ENCODE measurements at places on chromosomes 1 and 21. TPM values are rescaled to one million over a fixed set of nuclear protein-coding genes. Genes with fewer than 3 reads are reported as not detected.
A peak's percentile ranks its signal among the peaks of the same experiment; 100 is the strongest.

DNA sequence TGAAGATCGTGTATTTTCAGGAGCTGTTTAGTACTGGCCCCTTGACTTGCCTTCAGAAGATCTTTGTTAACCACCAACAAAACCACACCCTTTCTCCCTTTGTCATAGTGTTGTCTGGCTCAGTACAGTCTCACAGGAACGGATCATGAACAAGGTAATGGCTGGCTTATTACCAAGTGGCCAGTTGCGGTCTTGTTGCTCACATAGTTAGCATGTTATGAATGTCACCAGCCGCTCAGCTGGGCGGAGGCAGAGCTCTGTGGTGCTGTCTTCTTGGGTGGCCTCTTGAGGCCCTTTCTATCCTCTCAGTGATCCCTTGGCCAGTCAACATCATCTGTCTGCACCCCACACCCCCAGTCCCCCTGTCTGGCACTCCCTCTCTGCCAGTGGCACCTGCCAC is 21.4 kb downstream of the CNIH3 start:
- no peak for DNase-seq

The OXCT2 gene
- 0.77 TPM for total RNA-seq

DNA sequence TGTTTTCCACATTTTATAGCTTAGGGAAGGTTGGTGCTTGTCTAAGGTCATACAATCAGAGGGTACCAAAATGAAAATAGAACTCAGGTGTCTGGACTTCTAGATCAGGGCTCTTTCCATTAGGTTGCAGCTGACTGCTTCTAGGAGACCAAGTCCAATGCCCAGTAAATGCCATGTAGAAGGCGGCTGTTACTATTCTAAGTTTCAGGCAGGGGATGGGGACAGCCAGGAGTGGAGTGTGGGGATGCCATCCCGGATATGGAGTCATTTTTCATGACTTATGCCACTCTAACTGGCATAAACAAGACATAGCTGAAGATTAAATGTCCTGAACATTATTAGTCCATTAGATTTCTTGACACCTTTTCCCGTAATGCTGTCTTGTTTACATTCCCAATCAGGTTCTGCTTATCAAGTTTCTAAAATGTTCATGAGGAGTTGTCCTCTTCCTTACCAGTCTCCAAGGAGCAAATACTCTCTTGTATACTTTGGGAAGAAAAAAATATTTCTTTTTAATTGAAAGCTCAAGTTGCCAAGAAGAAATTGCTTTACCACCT is 31.5 kb downstream of the XCL1 start:
- DNase-seq, result no peak

The TSPAN2 gene
- total RNA-seq, result 2.1 TPM

The HPCAL4 gene
- 0.16 TPM for total RNA-seq

- peak; percentile 81 for DNase-seq
These were observed 61.1 kb downstream of the SDC3 start for GRCh38 chr1:30847358-30847972.

DNA sequence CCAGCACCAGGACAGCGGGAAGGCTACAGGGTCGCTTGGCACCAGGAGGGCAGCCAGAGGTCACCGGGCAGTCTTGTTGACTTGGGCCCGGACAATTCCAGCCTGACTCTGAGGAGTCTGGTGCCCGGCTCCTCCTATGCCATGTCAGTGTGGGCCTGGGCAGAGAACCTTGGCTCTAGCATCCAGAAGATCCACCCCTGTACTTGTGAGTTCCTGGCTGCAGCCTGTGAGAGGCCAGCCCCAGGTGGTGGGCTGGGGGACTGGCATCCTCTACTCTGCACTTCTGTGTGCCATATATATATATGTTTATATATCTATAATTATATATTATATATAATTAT is 11.6 kb upstream of the PTPN7 start:
- no peak for DNase-seq

- no peak for DNase-seq
These were observed 41.1 kb upstream of the ZNF124 start for GRCh38 chr1:247212627-247213617.

DNA sequence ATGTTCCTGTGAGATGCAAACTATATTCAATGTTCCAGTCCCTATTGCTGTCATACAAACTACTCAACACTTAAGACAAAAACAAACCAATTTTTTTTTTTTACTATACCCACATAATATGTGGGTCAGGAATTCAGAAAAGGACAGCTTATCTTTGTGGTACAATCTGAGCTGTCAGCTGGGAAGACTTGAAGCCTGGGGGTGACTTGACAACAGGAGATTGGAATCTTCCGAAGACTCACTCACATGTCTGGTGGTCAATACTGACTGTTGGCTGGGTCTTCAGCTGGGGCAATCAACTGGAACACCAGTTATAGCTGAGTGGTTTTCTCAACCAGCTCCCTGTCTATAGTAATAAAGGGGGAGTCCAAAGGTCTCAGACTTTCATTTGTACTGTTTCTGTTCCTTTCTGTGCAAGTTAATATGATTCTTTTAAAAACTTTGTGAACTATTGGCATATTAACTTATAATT is 81.7 kb upstream of the ATP1B1 start:
- DNase-seq, result no peak

- peak; percentile 6 for DNase-seq
These were observed 11.2 kb upstream of the FOXO6 start for GRCh38 chr1:41350055-41350378.

The ATP5PO gene
- 312 TPM for total RNA-seq

The SH2D1B gene
- 0.27 TPM for total RNA-seq

GRCh38 chr1:26544126-26544525 is 14.6 kb downstream of the RPS6KA1 start:
- no peak for DNase-seq

DNA sequence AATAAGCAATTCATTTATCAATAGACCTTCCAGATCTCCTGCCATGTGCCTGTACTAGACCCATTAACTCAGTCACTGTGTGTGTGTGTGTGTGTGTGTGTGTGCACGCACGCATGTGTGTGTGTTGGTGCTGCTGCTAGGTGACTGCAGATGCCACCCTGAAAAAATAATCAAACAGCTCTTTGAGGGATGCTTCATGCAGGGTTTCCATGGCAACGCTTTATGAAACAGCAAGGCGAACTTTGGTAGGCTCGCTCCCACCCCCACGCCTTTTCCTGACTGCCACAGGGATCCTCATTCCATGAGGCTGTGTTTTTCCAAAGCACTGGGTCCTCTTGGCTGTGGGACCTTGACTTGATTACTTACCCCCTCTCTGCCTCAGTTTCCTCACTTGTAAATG is 94.0 kb downstream of the HMGB4 start:
- no peak for DNase-seq

GRCh38 chr21:31087639-31088473 is 49.6 kb upstream of the KRTAP19-8 start:
- DNase-seq, result no peak

GRCh38 chr1:22330760-22331119 is 120.9 kb upstream of the ZBTB40 start:
- DNase-seq, result no peak

DNA sequence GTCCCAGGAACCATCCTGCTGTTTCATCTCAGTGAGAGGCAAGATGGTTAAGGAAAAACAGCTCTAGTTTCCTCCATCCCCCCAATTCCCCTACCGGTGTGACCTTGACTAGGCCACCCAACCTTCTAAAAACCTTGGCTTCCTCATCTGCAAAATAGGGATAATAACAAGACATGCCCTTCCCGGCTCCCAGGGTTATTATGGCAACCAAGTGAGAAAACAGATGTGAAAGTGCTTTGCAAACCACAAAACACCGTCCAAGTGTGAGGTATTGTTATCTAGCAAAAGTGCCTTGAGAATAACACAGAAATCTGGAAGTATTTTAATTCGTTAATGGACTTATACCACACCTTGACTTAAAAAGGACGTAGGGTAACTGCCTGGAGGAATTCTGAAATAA is 62.7 kb downstream of the ITPKB start:
- no peak for DNase-seq

GRCh38 chr1:17061486-17061885 is 7.7 kb upstream of the SDHB start:
- no peak for DNase-seq

The FALEC gene
- total RNA-seq, result not detected

DNA sequence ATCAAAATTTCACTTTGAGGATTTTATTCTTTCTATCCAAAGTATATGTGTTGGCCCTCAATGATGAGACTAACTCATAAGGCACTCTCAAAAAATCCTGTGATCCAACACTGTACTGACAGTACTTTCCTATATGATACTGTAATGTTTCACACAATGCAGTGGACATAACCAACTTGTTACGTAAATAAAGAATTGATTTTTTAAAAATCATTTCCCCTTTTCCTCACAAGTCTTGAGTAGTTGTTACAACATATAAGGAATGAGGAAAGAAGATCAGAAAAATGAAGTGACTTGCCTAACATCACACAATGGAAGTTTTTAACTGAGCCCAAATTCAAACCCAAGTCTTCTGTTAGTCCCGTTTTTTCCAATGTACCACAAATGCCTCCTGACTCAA is 17.2 kb downstream of the PTP4A2 start:
- no peak for DNase-seq

The CNTN2 gene
- total RNA-seq, result 1.4 TPM

The FAM177B gene
- 19.5 TPM for total RNA-seq

The ADAMTS5 gene
- 1.6 TPM for total RNA-seq

DNA sequence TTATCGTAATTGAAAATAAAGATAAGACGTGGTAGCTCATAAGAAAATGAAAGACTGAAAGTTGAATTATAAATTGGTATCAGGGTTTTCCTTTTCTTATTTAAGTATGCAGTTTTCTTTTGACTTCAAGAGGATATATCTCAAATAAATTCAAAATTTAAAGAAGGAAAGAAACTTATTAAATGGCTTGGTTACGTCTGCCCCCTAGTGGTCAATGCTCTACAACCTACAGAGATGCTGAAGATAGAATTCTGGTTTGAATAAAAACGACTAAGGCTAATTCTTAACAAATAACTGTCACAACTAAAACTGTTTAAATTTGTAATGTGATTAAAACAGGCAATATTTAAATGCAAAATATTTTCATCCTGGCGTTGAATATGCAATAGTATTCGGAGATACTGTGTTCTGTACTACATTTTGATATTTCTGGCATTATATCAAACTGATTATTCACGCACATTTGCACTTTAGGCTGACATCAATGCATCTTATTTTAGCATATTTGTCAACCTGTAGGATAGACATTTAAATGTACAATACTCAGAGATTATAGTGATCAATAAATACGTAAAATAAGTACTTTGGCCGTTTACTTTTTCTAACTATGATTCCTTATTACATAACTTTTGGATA is 26.8 kb downstream of the IFI44 start:
- DNase-seq, result peak; percentile 51

GRCh38 chr1:209650454-209650853 is 1.8 kb downstream of the LAMB3 start:
- DNase-seq, result no peak

- DNase-seq, result peak; percentile 70
These were observed 2.5 kb downstream of the CDC42BPA start for GRCh38 chr1:227315629-227316346.

GRCh38 chr1:236460103-236460502 is 63.7 kb upstream of the LGALS8 start:
- no peak for DNase-seq

The OR2T29 gene
- total RNA-seq, result not detected

- DNase-seq, result peak; percentile 40
These were observed 81.3 kb downstream of the MAST2 start for GRCh38 chr1:45884700-45885099.

GRCh38 chr1:24928689-24929397 is 1.2 kb downstream of the RUNX3 start:
- no peak for DNase-seq
